ENCODE measurements at places on chromosomes 5 and 9. TPM values are rescaled to one million over a fixed set of nuclear protein-coding genes. Genes with fewer than 3 reads are reported as not detected.

The CCNI2 gene
- under 0.01 TPM for total RNA-seq

The MSMP gene
- total RNA-seq = 50.3 TPM

The PCDHA6 gene
- 0.33 TPM for total RNA-seq

The PHF24 gene
- total RNA-seq = not detected

Measured in vein endothelial cell (primary cell).